HFFc6 (cell line): ENCODE measurements at places on chromosomes 16 and 17.

DNA sequence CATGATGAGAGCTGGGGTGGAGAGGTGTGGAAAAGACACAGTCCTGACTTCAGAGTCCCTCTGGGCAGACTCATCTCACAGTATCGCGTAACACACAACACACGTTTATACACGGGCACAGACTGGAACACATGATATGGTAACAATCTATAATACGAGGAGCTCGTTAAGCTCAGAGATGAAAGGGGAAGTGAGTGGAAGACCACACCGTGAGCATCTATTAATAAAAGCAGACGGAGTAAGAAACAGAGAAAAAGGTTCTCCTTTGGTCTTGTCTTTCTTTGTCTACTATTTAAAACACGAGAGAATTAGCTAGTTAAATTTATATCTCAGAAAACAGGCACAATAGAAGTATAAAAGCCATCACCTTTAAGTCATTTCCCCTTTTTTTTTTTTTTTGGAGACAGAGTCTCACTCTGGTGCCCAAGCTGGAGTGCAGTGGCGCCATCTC is 13.5 kb downstream of the ANKRD11 start:
- DNase-seq, result no peak

DNA sequence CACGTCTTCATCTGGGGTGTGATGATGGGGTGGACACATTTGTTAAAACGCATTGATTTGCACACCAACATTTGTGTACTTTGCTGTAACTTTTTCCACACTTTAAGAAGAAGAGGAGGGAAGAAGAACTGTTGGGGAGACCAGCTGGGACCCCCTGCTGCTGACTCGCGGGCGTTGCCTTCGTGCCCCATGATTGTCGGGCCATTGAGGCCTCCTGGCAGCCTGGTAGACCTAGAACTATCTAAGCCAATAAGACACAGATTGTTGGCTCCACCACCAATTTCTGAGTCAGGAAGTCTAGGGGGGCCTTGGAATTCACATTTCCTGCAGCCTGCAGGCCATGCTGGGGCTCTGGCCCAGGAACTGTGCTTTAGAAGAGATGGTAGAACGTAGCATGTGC is 105.5 kb downstream of the TNFRSF13B start:
- DNase-seq, result no peak

DNA sequence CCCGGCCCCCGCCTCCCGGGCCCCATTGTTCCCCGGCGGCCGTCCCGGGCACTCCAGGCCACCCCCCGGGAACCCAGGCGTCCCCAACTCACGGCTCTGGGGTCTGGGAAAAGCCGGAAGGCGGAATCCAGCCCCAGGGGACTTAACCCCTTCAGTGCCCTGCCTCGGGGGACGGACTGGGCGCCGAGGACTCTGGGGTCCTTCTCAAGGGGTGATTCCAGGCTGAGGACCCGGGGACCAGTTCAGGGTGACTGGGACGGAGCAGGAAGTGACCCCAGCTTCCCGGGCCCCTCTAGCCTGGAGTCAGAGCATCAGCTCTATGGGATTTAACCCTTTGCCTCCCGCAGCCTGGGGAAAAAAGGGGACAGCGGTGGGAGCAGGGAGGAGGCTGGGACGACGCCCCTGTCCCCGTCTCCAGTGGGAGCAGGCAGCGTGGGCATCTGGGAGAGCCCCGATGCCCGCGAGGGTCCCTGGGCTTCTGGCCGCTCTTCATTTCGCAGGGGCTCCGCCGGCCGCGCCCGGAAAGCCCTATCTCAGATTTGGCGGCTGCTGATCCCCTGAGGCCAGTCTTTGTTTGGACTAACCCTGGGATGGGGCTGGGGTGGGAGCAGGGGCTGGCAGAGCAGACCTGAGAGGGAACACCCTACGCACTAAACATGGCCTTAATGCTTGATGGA is at the start of gene ZNF629:
TSS of gene ZNF629 (minus strand) at position 270 of the 677 bp plus-strand sequence. CDS start 2,723 bp downstream, outside the sequence.
- peak; percentile 37 for DNase-seq

- DNase-seq, result no peak
Measured at GRCh38 chr17:39239640-39240314, 14.0 kb upstream of the STAC2 start.

DNA sequence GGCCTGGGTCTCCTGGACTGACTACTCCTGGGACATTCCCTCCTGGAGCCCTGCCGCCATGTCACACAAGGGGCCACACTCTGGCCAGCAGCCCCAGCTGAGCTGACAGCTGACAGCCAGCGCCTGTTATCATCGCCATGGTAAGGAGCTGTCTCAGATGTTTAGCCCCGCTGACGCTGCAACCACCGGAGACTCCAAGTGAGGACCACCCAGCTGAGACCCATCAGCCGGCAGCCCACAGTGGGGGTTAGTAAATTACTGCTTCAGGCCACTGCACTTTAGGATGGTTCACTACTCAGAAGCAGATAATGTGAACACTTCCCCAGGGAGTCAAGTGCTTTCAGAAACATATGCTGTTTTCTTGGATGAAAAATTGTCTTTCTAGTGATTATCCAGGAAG is 14.6 kb upstream of the SPHK1 start:
- no peak for DNase-seq

DNA sequence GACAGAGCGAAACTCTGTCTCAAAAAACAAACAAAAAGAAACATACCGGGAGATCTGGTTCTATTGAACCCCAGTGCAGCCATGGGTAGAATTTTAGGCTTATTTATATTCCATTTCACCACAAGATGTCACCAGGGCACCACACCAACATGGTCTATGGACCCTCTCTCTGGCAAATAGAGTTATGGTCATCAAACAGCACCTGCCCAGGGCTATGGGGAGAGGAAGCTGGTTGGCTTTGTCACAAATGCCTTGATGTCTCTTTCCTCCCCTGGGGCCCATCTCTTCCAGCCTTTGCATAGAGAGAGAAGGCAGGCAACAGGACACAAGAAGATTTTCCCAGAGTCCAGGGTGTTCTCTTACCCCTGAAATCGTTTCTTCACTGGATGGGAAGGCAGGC is 128.4 kb downstream of the WWOX start:
- DNase-seq, result no peak

DNA sequence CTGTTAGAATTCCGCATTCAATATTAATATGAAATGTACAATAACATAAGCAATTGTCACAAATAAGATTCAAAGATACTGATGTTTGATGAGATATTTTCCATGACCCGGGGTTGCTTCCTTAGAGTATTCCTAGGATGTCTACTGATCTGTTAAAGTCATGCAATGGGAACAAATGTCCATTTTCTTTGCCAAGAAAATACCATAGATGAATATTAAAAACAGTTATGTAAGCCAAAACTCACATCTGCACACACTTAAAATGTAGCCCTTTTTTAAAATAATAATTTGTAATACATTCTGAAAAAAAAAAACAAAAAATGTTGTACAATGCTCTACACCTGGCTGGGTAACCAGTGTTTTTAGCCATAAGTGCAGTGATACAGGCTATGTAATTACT is 259.4 kb upstream of the AXIN2 start:
- no peak for DNase-seq

DNA sequence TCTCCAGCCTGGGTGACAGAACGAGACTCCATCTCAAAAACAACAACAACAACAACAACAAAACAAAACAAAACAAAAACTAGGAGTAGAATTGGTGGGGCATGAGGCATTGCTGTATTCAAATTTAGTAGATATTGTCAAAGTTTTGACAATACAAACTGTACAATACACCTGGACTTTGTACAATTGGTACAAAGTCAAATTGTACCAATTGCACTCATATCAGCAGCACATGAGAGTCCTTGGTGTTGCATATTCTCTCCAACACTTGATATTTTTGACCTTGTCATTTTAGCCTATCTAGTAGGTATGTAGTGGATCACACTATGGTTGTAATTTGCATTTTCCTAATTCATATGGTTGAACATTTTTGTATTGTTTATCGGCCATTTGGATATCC is 14.3 kb upstream of the ATF7IP2 start:
- no peak for DNase-seq

- no peak for DNase-seq
Measured at GRCh38 chr16:49855822-49856671, at the start of gene ZNF423. TSS of gene ZNF423 (minus strand) at chr16:49856112. CDS start at chr16:49855774, 338 bp downstream.

DNA sequence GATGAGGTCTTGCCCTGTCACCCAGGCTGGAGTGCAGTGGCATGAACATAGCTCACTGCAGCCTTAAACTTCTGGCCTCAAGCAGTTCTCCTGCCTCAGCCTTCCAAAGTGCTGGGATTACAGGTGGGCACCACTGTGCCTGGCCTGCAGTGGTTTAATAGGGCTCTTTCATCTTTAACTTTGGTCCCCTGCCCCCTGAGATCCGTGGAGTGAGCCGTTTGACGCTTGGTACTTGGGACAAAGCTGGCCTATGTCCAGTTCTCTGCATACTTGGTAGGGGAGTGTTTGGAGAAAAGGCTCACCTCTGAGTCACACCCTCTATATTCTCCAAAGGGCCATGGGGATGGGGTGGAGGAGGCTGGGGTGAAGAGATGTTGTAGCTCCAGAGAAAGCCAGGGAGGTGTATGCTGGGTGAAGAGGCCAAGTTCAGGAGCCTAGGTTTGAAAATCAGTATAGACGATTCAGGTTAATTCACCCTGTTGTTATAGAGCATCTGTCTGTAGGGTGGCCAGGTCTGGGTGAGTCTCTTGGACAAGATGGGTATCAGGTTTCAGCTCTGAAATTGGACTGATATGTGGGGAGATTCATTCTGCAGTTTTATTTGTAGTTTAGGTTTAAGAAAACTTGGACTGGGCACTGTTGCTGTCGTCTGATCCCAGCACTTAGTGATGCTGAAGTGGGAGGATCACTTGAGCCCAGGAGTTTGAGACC is 17.6 kb downstream of the ABCC1 start:
- DNase-seq, result peak; percentile 85

DNA sequence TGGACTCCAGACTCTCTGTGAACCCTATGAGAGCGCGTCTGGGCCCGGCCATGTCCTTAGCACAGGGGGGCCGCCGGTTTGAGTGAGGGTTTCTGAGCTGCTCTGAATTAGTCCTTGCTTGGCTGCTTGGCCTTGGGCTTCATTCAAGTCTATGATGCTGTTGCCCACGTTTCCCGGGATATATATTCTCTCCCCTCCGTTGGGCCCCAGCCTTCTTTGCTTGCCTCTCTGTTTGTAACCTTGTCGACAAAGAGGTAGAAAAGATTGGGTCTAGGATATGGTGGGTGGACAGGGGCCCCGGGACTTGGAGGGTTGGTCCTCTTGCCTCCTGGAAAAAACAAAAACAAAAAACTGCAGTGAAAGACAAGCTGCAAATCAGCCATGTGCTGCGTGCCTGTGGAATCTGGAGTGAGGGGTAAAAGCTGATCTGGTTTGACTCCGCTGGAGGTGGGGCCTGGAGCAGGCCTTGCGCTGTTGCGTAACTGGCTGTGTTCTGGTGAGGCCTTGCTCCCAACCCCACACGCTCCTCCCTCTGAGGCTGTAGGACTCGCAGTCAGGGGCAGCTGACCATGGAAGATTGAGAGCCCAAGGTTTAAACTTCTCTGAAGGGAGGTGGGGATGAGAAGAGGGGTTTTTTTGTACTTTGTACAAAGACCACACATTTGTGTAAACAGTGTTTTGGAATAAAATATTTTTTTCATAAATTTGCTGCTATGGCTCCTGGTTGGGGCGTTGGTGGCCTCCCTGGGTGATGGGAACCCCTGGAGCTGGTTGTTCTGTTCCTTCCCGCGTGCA is 23.1 kb downstream of the STAT5A start:
- peak; percentile 75 for DNase-seq

DNA sequence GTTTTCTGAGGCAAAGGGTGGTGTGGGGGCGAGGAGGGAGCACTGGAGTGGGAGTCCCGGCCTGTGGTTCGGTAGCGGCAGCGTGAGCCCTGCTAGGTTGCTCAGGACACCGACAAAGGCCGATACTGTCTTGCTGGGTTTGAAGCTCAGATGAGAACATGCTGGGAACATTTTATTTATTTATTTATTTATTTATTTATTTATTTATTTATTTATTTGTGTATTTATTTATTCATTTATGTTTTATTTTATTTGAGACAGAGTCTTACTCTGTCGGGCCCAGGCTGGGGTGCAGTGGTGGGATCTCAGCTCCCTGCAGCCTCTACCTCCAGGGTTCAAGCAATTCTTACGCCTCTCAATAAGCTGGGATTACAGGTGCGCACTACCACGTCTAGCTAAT is 117.9 kb upstream of the GSE1 start:
- DNase-seq, result no peak

DNA sequence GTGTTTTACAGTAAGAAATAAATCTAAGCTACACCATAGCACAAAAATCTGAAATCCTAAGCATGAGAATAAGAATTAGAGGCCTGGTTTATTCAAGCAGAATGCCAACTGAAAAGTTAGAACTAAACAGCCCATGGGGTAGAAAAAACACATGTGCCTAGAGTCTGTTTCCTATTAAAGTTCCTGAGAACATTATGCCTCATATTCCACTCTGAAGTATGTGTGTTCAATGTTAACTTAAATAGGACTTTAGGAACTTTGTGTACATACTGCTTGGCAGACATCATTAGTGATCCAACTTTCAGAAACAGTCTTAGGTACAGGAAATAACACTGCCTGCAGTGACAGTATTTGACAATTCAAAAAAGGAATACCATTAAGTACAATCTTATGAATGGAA is 18.2 kb downstream of the HEATR6 start:
- DNase-seq, result no peak

DNA sequence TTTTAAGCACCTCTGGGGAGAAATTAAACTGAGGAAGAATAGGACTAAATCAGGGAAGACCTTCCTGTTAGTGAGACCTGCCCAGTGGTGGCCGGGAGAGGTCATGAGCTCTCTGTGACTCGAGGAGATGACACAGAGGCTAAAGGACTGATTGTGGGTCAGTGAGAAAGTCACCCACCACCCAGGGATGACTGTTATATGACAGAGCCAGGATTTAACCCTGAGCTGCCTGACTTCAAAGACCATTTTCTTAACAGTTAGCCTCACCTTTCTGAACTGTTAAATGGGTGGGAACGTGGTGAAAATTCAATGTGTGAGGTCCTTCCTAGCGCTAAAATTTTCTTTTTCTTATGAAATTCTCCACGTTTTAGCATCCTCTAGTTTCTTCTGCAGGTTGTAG is 72.5 kb downstream of the WSB1 start:
- no peak for DNase-seq
